ENCODE measurements at places on chromosomes 13 and 19.

- DNase-seq: no peak
These were observed 14.9 kb downstream of the LCP1 start for GRCh38 chr13:46166947-46167610.

GRCh38 chr19:4444765-4445741 is 12.5 kb downstream of the UBXN6 start:
- no peak for DNase-seq

DNA sequence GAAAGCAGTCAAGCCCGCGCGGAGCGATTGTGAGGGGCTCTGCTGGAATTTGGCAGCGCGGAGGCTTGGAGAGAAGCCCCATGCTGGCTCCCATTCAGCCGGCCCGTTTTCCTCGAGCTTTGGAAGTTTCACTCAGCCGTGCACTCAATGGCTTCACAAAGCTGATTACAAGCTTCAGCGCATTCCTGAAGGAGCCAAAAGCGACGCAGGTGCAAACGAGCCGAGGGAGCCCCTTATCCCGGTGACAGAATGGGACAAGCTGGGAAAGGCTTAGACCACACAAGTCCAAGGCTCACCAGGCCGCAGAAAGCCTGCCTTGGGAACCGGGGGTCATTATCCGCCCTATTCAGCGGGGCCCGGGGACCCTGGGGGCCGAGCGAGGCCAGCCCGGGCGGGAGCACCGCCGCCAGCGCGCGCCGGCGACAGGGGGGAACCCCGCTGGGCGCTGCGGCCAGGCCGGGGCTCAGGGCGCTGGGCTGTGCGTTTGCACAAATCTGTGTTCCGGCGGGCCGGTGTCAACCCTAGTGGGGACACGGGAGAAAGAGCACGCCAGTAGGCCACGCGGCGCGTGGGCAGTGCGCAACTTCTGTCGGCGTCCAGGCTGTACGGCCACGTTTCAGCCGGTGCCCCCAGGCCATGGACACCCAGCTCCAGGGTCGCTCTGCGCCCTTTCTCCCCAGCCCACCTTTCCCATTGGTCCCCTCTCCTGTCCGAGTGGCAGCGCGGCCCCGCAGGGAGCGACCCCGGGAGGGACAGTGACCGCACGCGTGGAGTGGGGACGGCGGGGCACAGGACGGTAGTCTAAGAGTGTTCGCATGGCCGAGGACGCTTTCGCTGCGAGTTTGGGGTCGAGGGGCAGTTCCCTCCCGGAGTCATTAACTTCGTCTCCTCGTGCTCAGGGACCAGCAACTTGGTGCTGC is 37.3 kb downstream of the SOX1 start:
- DNase-seq: no peak

- DNase-seq: no peak
These were observed 1435.7 kb downstream of the UQCRFS1 start for GRCh38 chr19:27777242-27777641.

- DNase-seq: no peak
These were observed 2.7 kb upstream of the GATAD2A start for GRCh38 chr19:19402656-19403372.

- DNase-seq: no peak
These were observed 7.5 kb upstream of the ARRDC2 start for GRCh38 chr19:18000480-18000914.

- DNase-seq: no peak
These were observed 3.0 kb downstream of the PAK4 start for GRCh38 chr19:39128516-39129079.

- DNase-seq: no peak
These were observed 138.0 kb downstream of the TNFSF13B start for GRCh38 chr13:108407495-108407894.

- no peak for DNase-seq
These were observed 147.1 kb upstream of the SLITRK1 start for GRCh38 chr13:84029396-84029795.

GRCh38 chr13:95100525-95101433 is 200.5 kb downstream of the ABCC4 start:
- DNase-seq: no peak

GRCh38 chr13:37473035-37473434 is 125.5 kb downstream of the POSTN start:
- DNase-seq: no peak

GRCh38 chr13:42474954-42475353 is 99.0 kb upstream of the TNFSF11 start:
- no peak for DNase-seq

- no peak for DNase-seq
These were observed 789.1 kb upstream of the SLITRK5 start for GRCh38 chr13:86882107-86882506.

GRCh38 chr19:33388231-33388724 is 14.8 kb downstream of the CEBPG start:
- DNase-seq: no peak

GRCh38 chr19:3721887-3722442 is 13.8 kb downstream of the TJP3 start:
- no peak for DNase-seq

- no peak for DNase-seq
These were observed 224.5 kb downstream of the EFNB2 start for GRCh38 chr13:106311004-106311403.

DNA sequence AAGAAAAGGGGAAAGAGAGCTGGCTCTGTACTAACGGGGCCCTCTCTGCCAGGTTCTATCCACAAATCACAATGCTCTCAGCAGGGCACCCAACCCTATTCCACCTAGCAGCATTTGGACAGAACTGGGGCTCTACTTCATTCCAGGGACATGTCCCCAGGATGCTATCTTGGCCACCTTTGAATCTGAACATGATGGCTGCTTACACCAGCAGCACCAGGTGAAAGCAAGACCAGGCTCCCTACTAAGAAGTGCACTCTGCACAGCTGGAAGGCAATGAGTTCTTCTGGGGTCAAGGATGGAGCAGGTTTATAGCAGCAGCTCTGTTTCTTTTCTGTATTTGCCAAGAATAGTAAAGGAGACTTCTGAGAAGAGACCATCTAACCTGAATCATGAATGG is 222.4 kb downstream of the DACH1 start:
- no peak for DNase-seq

GRCh38 chr13:106551350-106551749 is 15.9 kb upstream of the EFNB2 start:
- no peak for DNase-seq

- no peak for DNase-seq
These were observed 228.3 kb upstream of the IRS2 start for GRCh38 chr13:110014719-110015118.

DNA sequence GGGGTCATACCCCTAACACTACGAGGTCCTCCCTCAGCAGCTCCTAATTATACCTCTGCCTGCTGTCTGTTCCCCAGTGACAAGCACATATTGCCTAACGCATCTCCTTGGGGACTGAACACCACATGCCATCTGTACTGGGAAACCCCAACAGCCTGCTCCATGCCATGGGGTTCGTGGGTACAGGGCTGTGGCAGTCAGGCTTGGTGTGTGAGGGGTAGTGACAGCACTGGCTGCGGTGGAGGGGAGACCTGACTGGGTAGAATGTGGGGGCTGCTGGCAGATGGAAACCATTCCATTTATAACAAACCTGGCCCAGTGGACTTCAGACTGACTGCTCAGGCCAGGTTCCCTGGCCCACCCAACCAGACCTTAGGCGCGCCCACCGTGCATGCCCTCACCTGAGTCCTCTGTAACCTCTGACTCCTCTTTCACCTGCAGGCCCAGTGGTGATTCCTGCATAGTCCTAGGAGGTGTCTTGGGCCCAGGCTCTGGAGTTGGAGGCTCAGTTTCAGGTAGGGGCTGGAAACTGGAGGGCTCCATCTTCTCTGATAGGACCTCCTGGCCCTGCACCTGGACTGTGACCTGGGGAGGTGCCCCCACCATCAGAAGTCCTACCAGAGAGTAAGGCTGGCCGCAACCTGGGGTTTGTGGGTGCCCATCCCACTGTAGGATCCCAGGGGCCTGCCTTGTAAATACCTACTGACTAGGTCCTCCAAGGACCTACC is 3.0 kb downstream of the MZF1 start:
- no peak for DNase-seq

DNA sequence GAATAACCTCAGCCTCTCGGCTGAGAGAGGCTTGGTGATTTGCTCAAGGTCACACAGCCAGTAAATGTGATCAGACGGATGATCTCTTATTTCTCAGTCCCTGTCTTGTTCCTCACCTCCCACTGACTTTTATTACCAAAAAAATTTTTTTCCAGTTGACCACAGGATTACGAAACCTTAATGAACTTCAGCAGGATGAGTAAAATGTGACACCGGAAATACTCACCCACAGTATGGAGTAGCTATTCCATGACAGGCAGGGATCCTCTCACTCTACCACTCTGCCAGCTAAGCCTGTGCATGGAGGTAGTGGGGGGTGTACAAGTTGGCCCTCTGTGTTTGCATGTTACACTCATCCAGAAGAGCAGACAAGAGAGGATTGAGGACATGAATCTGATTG is 916.4 kb downstream of the UQCRFS1 start:
- DNase-seq: no peak

GRCh38 chr19:5032101-5032967 is 63.4 kb downstream of the KDM4B start:
- DNase-seq: no peak

DNA sequence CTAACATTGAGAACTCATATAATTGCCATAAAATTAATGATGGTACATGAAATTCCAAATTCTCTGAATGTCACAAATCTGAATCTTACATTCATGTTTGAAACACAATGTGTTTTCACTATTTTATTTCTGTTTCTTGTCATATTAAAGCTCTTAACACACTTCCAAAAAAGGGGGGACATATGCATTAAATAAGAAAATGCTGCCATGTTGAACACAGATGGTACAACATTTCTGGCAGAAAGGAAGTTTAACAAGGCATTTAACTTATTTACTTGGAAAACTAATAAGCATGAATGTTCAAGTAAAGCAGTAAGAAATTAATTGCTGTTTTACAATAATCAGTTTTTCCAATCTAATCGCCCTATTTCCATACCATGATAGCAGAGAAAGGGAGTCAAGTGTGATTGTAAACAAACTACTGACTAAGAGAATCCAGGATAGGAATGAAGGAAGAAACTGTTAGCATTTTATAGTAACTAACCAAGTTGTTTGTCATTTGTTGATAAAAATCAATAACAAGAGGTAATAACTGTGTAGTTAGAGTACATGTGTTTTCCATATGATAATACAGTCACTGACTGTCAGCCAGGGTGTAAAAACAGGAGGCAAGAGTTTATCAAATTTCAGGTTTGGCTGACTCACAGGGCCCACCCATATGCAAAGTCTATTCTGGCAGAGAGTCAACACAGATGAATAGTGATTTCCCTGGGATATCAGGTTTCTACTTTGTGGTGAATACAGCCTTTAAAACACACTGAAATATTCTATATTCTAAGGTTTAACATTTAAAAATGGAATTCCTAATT is 5.7 kb upstream of the FOXO1 start:
- no peak for DNase-seq

GRCh38 chr19:33551676-33552075 is 30.1 kb upstream of the PEPD start:
- no peak for DNase-seq

GRCh38 chr19:31299665-31300064 is 49.6 kb downstream of the TSHZ3 start:
- no peak for DNase-seq

DNA sequence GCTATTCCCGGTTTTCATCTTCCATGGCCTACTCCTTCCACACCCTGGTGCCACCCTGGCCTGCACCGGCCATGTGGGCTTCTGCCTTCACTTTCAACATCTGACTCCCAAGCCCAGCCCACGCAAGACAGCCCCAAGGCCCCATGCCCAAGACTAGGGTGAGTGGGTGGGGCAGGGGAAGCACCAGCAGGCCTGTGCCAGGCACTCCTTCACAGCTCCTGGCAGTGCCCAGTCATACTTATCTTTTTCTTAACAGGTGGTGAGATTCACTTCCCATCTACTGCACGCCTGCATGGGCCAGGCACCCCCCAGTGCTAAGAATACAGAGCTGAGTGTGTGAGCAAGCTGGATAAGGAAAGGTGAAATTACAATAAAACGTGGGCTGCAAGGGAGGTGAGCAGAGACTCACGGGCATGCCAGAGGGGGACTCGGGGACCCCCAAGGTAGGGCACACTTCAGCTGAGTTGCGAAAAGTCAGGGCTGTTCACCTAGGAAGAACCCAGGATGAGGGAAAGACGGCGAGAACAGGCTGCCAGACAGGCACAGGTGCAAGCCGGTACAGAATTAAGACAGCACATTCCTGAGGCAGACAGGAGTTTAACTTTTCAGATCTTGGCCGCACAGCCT is 55.7 kb downstream of the COL4A1 start:
- DNase-seq: no peak

GRCh38 chr13:41520660-41521630 is 63.6 kb downstream of the RGCC start:
- no peak for DNase-seq

DNA sequence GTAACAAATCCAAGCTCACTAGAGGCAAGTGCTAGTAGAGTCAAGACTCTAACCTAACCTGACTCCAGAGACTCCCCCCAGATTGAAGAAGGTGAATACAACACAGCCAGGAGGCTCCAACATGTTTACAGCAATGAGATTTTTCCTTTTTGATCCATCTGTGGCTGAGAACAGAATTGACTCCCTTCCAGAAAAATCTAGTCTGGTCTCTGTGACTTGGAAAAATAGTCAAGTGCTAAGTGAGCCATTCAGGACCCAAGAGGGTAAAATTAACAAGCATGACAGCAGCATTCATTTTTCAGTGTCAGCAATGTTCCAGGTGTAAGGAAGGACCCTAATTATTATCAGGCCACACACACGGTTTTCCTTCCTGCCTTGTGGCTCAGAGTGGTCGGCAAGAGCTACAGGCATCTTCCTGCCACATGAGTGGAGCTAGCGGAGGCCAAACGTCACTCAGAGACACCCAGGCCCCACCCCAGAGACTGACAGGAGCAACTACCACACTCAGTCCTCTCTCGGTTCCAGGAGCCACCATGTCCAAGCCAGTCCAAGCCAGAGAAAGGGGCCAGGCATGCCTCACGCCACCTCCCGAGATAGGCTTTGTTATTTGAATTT is 395.1 kb downstream of the FOXO1 start:
- no peak for DNase-seq

- no peak for DNase-seq
These were observed 5.9 kb downstream of the MIPEP start for GRCh38 chr13:23883255-23883654.

GRCh38 chr13:20997301-20998161 is 63.9 kb downstream of the LATS2 start:
- no peak for DNase-seq

Data from cortex of kidney (tissue), 1 donor.